ENCODE measurements at places on chromosomes 3 and 15.

GRCh38 chr3:159726231-159726964 lies 262.2 kb upstream of the IL12A start:
- no peak for DNase-seq

DNA sequence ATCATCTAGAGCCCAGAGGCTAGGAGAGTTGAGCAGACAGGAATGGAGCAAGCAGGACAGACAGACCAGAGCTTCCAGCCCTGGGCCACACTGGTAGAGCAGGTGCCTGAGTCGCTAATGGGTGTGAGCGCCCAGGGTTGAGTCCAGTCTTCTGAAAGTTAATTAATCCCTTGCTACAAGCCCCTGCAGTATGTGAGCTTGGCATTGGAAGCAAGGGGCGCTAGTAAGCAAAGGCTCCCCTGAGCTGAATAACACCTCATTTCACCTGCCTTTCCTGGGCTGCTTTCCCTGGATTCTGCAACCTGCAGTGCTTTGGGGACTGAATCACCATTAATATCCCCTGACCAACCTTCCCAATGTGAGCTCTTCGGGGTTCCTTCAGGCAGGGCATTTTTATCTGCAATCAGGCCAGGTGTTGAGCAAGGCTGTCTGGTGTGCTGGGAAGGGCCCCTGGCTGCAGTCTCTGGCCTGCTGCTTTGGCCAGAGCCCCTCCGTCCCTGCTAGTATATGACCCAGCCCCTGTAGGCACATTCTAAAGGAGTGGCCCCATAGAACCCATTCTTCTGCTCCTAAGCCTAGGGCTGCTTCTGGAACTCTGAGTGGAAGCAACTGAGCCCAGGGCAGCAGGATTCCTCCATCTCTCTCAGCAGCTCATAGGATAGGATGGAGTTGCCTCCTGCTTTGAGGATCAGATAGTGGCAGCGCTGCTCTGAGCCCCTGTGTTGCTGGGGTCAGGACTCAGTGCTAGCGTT lies 45.1 kb upstream of the EPHB1 start:
- DNase-seq, result no peak

GRCh38 chr3:80677796-80678195 lies 910.0 kb upstream of the ROBO1 start:
- no peak for DNase-seq

DNA sequence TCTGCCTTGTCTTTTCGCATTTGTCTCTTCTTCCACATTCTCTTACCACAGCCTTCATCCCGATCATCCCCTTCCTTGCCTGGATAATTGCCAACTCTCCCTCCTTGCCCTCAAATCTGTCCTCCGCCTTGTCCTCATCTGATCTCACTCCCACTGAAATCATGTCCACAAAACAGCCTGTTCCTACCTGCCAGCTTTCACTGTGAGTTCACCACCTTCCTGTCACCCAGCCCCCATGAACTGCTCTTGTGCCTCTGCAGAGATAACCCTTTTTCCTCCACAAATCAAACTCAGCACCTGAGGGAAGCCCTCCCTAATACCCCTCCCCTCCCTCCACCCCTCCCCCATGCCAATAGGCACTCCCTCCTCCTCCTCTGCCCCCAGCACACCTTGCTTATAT lies 4.8 kb upstream of the ADCY5 start:
- no peak for DNase-seq

GRCh38 chr15:77019521-77020331 lies 24.8 kb downstream of the PSTPIP1 start:
- DNase-seq, result no peak

GRCh38 chr3:111980716-111981456 lies 2.1 kb downstream of the ABHD10 start:
- DNase-seq, result no peak

DNA sequence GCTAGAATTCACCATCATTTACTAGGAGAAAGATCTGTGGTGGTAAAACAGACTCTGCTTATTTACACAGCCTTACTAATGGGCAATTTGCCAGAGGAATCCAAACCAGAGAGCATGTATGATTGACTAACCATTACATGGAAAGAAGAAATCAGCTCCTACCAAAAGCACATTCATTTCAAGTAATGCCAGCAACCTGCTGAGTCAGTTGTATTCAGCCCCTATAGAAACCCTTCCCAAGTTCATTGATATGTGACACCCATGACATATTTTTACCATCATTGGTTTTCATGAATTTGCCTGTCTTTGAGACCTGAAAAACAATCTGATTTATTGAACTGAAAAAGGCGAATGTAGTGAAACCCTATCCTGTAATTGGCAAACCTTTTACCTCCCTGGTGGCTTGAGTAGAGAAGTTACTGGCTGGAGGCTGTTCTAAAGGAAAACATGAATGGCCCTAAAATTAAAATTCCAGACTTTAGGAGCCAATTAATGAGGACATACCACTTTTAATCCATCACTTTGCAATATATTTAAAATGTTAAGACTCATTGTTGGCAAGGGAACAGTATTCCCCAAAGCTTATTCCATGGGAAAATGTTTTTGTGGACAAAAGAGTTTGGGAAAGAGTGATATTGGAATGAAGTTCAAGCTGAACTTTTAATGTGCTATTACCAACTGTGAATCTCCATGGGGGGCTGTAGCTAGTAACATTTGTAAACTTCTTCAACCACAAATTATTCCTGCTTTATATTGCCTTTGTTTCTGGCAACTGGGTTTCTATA lies 542.9 kb downstream of the FHIT start:
- DNase-seq, result peak; percentile 0

GRCh38 chr3:62833538-62833937 lies 41.7 kb downstream of the CADPS start:
- DNase-seq, result no peak

GRCh38 chr15:65033659-65034269 lies 4.3 kb upstream of the MTFMT start:
- no peak for DNase-seq

GRCh38 chr3:44848634-44849033 lies 13.1 kb upstream of the TMEM42 start:
- DNase-seq, result no peak

Measured in DMS 273 treated with DMSO at 0.1 percent for 48 hours (cell line).